Suppressor macrophage (primary cell): ENCODE measurements at places on chromosomes 16 and 17.

- DNase-seq = no peak
Measured at GRCh38 chr17:44323359-44324091, 1.1 kb downstream of the SLC25A39 start.

GRCh38 chr16:60642956-60643355 is 1393.3 kb downstream of the CDH8 start:
- DNase-seq = no peak

DNA sequence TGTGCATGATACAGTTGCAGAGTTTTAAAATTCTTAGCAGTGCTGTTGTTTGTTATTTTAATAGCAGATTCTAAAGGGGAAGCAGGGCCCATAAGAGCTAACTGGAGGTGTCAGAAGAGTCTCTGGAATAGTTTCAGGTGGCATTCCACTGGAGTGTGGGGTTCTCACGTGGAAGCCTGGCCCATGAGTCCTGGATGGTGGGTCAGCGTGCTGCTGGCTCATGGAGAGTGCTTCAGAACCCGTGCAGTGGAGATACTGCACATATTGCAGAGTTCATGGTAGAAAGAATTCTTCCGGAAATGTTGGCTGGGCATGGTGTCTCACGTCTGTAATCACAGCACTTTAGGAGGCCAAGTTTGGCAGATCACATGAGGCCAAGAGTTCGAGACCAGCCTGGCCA is 43.9 kb downstream of the B9D1 start:
- DNase-seq = no peak

- DNase-seq = no peak
Measured at GRCh38 chr17:66839616-66840015, 4.7 kb downstream of the CACNG5 start.

DNA sequence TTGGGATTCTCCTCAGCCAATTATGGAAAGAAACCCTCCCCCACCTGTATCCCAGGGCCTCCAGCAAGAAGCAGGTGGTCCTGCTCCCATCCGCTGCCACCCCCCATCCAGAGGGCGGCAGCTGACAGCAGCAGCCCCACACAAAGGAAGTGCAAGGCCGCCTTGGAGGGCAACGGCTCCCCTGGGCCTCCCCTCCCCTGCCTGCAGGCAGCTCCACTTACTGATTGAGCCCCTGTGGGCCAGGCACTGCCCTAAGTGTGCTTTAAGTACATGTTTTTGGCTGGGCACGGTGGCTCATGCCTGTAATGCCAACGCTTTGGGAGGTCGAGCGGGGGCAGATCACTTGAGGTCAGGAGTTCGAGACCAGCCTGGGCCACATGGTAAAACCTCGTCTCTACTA is 257.6 kb downstream of the PARN start:
- DNase-seq = no peak

- DNase-seq = peak; percentile 18
Measured at GRCh38 chr17:17119533-17119932, 77.3 kb downstream of the MPRIP start.

- no peak for DNase-seq
Measured at GRCh38 chr16:13335879-13336278, 434.5 kb downstream of the SHISA9 start.

DNA sequence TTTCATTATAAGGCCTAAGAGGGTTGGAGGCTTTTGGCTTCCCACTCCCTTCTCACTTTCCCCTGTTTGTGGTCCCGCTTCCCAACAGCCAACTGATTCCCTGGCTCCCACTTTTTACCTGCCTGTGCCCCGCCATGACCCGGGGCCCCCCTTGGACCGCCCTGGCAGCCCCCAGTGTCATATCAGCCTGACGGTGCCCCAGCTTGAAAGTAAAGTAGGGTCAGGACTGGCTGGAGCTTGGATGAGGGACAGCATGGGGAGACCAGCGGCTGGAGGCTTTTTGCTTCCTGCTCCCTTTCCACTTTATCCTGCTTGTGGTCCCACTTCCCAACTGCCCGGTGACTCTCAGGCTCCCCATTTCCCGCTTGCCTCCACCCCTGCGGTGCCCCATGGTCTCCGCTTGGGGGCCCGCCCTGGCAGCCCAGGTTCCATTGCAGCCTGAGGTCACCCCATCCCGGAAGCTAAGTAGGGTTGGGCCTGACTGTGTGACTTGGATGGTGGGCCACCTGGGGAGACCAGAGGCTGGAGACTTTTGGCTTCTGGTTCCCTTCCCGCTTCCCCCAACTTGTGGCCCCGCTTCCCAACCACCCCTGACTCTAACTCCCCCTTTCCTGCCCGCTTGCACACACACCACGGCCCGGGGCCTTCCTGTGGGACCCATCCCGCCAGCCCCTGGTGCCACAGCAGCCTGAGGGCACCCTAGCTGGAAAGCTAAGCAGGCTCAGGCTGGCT is 2274.7 kb downstream of the TP53TG3F start:
- no peak for DNase-seq

DNA sequence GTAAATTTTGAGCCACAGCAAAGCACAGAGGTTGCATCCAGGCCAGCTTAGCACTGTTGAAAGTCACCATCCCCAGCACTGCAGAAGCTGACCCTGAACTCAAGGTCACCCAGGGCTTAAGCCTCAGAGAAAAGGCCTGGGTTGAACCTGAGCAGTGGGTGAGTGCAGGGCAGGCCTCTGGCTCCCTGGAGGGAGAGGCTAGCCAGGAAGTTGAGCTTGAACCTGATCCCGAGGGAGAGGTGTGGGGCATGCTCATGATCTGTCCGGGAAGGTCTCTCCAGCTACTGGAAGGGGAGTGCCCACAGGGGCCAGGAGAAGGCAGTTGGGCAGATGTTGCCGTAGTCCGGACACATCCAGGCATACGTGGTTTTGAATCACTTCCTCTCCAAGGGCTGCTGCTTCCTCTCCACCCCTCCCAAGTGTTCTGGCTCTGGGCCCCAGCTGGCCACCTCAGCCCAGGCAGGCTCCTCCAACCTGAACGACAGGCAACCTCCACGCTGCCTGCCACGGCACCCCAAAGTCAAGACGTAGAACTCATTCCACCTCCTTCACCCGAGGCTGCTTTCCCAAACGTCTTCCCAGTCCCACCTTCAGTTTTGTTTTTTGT is 18.4 kb downstream of the CARHSP1 start:
- peak; percentile 75 for DNase-seq

DNA sequence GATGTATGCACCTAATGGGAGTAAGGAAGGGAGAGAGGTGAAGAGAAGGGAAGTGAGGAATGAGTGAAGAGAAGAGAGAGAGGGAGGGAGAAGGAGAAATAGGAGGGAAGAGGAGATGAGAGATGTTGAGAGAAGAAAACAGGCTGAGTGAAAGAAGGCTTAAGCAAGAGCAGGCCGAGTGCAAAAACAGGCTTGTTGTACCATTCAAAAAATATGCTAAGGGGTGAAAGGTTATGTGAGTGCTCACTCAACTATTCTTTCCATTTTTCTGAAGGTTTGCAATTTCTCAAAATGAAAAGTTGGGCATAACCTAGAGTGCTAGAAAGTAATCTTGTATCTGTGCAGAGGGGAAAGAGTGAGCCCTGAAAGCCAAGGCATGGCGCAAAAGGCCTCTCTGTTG is 22.9 kb downstream of the RPGRIP1L start:
- no peak for DNase-seq

GRCh38 chr17:66392783-66393437 is 90.5 kb downstream of the PRKCA start:
- DNase-seq = no peak

DNA sequence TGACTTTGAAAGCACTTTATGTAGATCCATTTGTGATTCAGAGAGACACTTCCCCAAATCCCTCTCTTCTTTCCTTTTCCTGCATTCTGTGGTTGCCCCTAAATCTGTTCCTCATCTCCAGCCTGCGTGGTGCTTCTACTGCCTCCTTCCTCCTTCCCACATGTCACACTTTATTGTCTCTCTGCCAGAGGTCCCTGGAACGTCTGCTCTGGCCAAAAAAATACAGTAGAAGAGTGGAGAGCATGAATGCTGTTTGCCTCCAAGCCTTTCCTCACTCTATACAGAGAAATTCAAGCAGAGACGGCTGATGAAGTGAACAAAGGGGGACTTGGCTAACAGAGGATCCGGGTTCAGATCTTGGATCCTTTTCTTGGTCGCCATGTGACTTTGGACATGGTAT is 22.8 kb upstream of the IRX3 start:
- no peak for DNase-seq

DNA sequence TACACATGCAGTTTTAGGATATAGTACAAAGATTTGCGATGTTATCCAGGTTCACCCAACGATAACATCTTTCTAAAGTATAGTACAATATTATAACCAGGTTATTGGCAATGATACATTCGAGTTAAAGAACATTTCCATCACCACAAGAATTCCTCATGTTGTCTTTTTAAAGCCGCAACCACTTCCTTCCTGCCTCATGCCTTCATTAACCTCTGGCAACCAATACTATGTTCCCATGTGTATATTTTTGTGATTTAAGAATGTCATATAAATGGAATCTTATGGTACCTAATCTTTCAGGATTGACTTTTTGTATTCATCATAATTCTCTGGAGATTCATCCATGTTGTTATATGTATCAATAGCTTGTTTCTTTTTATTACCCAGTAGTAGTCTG is 1183.2 kb downstream of the CDH11 start:
- DNase-seq = no peak

DNA sequence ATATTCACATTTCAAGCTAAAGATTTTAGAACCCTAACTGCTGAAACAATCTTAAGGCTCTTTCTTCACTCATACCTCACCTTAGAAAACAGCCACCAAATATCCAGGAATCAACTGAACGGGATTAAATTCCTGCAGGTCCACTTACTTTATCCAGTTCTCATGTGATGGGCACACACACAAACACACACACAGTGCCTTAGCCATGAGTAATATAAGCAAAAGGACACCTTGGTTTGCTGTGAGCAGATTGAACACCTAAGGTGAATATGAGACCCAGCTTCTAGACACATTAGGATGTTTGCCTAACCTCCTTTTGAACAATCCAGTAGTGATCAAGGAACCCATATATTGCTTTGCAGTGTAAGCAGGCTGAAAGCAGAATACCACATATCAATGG is 81.5 kb downstream of the TUBD1 start:
- no peak for DNase-seq

- no peak for DNase-seq
Measured at GRCh38 chr16:63287401-63287800, 1251.2 kb upstream of the CDH8 start.

GRCh38 chr16:76226011-76226410 is 51.2 kb upstream of the CNTNAP4 start:
- no peak for DNase-seq

GRCh38 chr17:3859940-3860339 is 13.9 kb upstream of the NCBP3 start:
- no peak for DNase-seq

DNA sequence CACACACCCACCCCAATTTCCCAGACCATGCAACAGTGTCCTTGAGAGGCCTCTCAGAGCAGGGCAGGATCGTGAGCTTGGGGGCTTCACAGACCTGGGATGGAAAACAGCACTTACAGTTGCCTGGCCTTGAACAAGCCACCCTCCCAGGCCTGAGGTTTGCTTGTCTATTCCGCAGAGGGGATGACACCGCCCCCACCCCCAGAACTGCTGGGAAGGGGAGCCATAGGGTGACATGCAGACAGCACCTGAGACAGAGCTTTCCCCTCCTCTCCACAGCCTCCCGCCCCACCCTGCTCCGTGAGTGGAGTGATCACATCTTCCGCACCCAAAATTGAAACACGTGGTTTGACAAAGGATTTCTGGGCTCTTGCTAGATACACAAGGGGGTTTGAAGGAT is 131.5 kb upstream of the TNRC6C start:
- no peak for DNase-seq

DNA sequence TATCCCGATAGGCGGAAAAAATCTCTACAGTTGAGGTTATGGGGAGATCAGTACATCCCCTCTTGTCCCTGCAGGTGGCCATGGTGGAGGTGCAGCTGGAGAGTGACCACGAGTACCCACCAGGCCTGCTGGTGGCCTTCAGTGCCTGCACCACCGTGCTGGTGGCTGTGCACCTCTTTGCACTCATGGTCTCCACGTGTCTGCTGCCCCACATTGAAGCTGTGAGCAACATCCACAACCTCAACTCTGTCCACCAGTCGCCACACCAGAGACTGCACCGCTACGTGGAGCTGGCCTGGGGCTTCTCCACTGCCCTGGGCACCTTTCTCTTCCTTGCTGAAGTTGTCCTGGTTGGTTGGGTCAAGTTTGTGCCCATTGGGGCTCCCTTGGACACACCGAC is 4.2 kb downstream of the ORAI3 start:
- DNase-seq = no peak

- no peak for DNase-seq
Measured at GRCh38 chr16:56997264-56997663, 7.9 kb downstream of the NLRC5 start.

- DNase-seq = no peak
Measured at GRCh38 chr16:9541723-9542122, 450.3 kb downstream of the HAPSTR1 start.

DNA sequence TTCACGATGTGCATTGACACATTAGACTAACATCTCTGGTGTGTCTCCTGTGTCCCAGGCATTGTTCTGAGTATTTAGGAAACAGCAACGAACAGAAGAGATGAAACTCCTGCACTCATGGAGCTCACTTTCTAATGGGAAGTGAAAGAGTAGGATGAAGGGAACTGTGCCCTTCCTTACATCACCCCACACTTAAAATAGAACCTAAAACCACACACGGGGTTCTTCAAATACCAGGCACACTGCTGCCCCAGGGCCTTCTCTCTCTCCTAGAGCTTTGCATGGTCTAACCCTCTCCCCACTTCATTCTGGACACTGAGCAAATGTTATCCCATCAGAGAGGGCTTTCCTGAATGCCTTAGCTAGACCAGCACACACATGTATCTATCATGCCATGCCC is 33.7 kb downstream of the TRIM25 start:
- peak; percentile 74 for DNase-seq

GRCh38 chr17:82645516-82645915 is 2.7 kb downstream of the WDR45B start:
- DNase-seq = no peak

- no peak for DNase-seq
Measured at GRCh38 chr16:86403541-86404163, 106.7 kb upstream of the FOXF1 start.

- DNase-seq = peak; percentile 28
Measured at GRCh38 chr16:30992931-30993816, 8.2 kb downstream of the HSD3B7 start.

DNA sequence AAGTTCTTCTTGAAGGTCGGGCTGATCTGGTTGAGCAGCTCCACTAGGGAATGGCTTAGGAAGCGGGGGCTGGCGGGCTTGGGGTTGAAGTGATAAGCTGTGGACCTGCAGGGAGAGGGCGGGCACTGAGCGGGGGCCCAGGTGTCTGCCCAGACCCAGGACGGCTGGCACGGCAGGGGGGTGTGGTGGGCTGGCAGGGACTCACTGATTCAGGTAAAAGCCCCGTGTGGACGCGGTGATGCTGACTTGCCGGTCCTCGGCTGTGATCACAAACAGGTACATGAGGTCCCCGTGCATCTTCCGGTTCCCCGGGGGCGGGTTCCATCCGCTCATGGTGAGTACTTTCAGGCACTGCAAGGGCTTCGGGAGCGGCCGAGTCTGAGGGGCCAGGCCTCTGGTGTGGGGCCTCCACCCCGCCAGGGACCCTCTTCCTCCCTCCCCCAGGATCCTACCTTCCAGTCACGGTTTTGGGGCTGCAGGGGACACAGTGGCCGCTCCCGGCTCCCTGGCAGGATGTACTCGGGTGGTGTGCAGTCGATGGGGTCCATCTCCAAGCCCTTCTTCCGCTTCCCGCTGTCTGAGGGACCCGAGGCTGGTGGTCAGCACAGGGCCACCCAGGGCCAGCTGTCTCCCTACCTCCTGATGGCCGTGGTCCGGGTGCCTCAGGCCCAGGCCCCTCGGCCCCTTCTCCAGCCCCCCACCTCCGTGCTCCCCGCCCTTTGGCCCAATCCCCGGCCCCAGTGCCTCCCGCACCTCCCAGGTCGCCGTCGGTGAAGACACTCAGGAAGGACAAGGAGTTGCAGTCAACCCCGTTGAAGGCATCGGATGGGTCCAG is 10.2 kb downstream of the CLUH start:
- DNase-seq = no peak
